ENCODE measurements at places on chromosomes 7 and 10.

DNA sequence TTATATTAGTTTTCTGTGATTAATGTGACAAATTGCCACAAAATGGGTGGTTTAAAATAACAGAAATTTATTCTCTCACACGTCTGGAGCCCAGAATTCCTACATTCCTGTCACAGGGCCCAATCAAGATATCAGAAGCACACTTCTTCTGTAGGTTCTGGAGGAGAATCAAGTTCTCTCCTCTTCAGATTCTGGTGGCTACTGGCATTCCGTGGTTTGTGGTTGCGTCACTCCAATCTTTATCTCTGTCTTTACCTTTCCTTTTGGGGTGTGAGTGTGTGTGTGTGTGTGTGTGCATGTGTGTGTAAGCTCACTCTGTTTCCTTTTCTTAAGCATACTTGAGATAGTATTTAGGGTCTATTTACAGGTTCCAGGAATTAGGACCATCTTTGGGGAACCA, 115.5 kb upstream of the DKK1 start:
- no peak for DNase-seq

DNA sequence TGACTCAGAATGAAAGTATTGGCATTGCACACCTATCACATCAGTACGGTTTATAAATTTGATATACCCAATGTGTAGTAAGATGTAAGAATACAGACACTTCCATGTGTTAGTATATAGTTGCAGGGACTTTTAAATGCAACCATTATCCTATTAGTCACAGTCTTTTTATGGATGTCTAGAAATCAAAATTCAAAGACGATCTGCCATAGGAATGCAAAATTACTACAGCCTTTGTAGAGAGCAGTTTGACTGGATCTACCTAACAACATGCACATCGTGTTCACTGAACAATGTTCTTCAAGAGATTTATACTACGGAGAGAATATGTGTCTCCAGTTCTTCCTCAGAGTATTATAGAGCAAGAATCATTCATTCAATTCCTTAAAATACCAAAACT, 317.3 kb upstream of the HGF start:
- no peak for DNase-seq

GRCh38 chr10:75995720-75996119, 564.3 kb downstream of the LRMDA start:
- DNase-seq = no peak

GRCh38 chr7:21947946-21948345, 2.2 kb upstream of the CDCA7L start:
- no peak for DNase-seq

DNA sequence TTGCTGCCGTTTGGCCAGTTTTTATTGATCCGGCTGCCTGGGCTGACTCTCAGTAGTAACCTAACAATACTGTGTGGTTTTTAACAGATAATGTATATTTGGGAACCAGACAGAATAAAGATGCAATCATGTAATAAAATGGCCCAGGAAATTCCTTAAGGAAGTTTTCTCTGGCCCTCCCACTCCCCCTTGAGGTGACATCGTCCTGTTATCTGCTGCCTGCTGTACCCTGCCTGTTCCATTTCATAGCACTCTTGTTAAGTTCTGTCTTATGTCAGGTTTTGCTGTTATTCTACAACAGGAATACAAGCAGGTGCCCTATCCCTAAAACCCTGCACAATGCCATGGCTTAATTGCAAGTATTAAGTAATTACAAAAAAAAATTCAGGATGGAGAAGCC, 12.5 kb downstream of the ITGB8 start:
- DNase-seq = no peak

GRCh38 chr7:113404245-113404644, 285.9 kb upstream of the SMIM30 start:
- no peak for DNase-seq

GRCh38 chr7:27095897-27096767, at the start of gene HOXA1:
HOXA1 (minus strand) TSS chr7:27096000; CDS start chr7:27095912, 88 bp downstream.
- peak; percentile 89 for DNase-seq

- no peak for DNase-seq
Measured at GRCh38 chr7:77209479-77210139, 10.0 kb upstream of the FGL2 start.

- no peak for DNase-seq
Measured at GRCh38 chr7:127187740-127188139, 65.0 kb downstream of the GRM8 start.

- DNase-seq = no peak
Measured at GRCh38 chr7:104530251-104530650, 201.8 kb downstream of the LHFPL3 start.

DNA sequence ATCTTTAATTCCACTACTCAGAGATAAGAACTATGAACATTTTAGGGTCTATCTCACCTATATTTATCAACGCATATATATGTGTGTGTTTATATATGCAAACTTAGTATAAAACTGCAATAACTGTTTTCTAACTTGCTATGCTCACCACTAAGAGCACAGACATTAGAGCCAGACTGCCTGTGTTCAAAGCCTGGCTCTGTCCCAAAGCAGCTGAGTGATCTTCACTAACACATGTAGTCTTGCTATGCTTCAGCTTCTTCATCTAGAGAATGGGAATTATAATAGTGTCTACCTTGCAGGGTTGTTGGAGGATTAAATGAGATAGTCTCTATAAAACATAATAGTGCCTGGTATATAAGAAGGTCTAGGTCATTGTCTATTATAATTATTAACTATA, 165.5 kb downstream of the MAGI2 start:
- no peak for DNase-seq

DNA sequence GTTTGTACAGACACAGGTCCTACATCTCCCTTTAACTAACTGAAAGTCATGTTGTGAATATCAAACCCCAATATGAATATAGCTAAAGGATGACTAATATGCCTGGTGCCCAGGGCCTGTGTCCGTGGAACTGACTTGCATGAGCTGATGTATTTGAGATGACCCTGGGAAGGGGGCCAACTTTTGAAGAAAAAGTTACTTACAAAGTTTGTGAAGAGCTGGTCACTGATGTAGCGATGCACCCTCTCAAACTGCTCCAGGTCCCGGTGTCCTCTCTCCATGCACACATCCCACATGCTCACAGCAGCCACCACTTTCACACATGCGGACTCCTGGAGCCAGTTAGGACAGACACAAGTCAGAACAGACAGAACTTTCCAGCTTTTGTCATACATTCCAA, 106.2 kb downstream of the ABCC2 start:
- DNase-seq = no peak

DNA sequence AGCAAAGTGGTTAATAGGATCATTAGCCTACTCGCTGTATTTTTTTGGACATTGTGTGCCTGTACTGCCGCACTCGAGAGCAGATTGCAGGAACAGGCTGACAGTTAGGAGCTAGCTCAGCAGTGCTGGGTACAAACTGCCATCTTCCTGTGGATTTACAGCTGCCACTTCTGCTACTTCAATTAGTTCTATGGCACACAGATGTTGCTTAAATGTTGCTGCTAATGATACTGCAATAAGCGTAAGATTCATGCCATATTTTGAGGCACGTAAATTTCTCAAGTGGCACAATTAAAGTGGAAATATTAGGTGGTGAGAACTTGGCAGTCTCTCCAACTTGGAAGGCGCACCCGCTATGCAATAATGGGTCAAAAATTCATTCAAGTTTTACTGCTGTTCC, 171.9 kb downstream of the EBF3 start:
- no peak for DNase-seq

GRCh38 chr10:126118476-126118875, 222.1 kb downstream of the FANK1 start:
- DNase-seq = no peak

DNA sequence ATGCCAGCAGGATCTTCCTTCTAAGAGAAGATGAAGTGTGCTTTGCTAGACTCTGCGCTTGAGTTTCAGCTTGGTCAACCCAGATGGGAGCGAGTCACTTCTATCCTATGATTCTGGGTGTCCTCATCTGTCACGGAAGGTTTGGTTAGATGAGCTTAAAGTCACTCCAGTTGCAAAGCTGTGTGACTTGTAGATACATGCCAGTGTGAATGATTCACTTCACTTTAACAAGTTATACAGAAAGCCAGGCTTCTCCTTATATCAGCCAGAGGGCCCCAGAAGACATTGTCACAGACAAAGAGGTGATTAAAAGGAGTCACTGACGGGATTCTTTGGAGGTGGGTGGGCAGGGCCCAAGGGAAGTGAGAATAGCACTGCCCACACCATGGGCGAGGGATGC, 122.6 kb upstream of the PFKP start:
- no peak for DNase-seq

GRCh38 chr10:4191354-4191753, 406.3 kb upstream of the KLF6 start:
- DNase-seq = no peak

DNA sequence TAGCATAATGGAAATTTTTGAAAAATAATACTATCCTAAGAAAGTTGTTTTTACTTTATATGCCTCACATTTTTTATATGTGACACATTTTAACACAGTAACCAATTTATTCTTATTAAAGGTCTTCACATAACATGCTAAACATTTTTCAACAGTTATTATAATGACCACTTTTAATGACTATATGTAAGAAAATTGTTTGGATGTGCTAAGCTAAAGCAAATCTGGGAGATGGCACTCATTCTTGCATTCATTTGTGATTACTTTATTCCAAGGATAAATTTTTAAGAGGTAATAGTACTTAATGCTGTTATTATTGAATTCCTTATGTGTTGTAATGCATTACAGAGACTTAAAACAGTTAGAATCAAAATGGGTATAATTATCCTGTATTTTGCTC, 88.1 kb downstream of the ANKIB1 start:
- no peak for DNase-seq

GRCh38 chr10:84194424-84195043, at the start of gene CDHR1:
CDHR1 (plus strand) TSS chr10:84194537; CDS start chr10:84194761, 224 bp downstream.
- no peak for DNase-seq

DNA sequence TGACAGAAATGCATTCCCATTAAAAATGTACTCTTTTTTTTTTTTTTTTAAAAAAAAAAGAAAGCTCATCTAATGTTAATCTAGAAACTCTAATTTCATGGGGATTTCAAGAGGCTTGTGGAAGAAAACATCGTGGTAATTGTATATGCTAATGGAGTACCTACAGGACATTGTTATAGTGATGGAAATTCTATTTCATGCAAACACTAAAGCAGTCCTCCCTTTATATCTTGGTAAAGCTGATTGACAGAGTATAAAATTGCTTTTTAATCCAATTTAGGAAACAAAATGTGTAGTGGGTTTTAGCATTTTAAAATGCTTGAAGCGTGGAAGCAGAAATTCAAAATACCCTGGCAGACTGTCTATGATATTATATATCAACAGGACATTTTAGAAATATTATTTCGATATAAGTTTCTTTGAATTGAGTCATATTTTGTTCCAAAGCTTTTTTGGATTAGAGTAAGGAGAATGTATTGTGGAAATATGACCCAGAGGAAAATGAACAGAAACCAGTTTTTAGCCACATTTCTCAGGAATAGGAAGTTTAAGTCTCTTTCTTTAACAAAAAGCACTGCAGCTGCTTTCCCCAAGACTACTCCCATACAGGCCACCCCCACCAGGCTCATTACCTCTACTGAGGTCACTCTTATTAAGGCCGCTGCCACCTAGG, 121.9 kb downstream of the WNT2 start:
- no peak for DNase-seq
